A549 (cell line): ENCODE measurements at places on chromosomes 5 and 9. TPM values are rescaled to one million over a fixed set of nuclear protein-coding genes. Genes with fewer than 3 reads are reported as not detected.

The ADGRV1 gene
- polyA plus RNA-seq: 0.17 to 0.70 TPM (median 0.65 TPM) in 3 replicates

The FOXI1 gene
- polyA plus RNA-seq: not detected in 3 replicates

The JAKMIP2 gene
- polyA plus RNA-seq: not detected in 3 replicates

The C7 gene
- polyA plus RNA-seq: not detected in 3 replicates

The MAMDC4 gene
- polyA plus RNA-seq: 7.3 to 9.1 TPM (median 7.6 TPM) in 3 replicates

- DNase-seq: no peak
Measured at GRCh38 chr5:161086461-161086860, 234.4 kb upstream of the ATP10B start.

DNA sequence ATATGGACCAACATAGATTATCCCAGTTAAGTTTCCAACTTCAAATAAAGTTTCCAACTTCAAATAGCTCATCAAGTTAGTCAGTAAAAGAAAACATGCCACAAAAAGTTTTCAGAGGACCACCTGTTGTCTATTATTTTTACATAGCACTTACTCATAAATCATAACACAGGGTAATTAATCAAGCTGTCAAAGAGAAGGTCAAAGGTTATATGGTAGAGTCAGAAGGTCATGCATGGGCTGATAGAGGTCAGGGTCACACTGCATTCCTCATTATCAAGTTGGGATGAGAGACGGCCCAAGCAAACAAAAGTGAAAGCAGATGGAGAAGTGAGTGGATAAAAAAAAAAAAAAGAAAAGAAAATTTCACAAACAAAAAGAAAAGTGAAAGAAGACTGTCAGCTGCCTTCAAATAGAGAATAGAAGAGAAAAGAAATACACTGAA, 145.5 kb upstream of the POU5F2 start:
- no peak for DNase-seq

- DNase-seq: no peak
Measured at GRCh38 chr9:113949571-113950078, 73.5 kb downstream of the ZNF618 start.

DNA sequence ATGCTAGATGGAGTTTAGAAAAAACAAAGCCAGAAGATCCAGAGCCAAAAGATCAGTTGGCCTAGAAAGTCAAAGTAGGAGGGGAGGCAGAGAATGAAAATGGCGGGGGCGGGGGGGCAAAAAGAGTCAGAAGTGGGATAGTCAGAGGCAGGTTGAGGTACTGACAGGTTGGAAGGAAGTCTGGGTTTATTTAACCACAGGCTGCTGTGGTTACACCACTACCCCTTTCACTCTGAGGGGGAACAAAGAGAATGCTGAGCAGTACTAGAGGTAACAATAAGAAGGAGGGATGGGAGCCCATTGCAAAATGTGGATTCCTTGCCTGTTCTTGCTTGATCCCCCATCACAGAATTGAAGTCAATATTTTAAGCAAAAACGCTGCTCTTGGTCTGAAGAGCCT, 111.8 kb downstream of the CAVIN4 start:
- no peak for DNase-seq

- no peak for DNase-seq
Measured at GRCh38 chr9:130390390-130390789, 54.4 kb upstream of the ASS1 start.

DNA sequence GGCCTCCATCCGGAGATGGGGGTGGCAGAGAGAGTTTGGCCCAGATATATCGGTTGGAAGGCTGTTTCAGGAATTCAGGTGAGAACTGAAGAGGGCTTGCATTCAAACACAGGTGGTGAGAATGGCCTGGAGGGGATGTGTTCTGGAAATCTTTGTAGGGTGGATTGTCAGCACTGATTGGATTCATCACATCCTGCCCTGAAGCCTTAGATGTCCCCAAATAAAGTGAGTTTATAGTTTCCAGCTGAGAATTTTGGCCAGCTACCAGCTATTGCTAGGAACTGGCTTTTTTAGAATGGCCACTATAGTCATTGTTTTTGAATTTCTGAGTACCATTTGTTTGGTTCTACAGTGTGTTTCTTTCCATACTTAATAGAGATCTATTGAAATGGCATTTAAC, 46.1 kb upstream of the ANKH start:
- no peak for DNase-seq

GRCh38 chr5:141402553-141403243, at the start of gene PCDHGA9:
PCDHGA9 (plus strand) TSS chr5:141402778; CDS start chr5:141402953, 175 bp downstream.
- no peak for DNase-seq

DNA sequence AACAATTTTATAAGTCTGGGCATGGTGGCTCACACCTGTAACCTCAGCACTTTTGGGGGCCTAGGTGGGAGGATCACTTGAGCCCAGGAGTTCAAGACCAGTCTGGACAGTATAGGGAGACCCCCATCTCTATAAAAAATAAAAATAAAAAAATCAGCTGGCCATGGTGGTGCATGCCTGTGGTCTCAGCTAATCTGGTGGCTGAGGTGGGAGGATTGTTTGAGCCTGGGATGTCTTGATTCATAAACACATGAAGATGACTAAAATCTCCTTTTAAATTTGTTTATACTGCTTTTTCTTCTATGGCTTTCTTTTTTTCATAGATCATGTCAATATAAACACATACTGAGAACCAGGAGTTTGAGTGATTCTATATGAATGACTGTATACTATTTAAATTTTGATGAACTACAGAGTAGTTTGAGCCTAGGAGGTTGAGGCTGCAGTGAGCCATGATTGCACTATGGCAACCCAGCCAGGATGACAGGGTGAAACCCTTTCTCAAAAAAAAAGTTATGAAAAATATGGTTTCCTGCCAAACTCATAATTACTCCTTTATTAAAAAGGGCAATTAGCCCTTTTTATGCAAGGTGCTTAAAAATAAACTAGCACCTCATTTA, 14.2 kb downstream of the RIC1 start:
- DNase-seq: no peak

DNA sequence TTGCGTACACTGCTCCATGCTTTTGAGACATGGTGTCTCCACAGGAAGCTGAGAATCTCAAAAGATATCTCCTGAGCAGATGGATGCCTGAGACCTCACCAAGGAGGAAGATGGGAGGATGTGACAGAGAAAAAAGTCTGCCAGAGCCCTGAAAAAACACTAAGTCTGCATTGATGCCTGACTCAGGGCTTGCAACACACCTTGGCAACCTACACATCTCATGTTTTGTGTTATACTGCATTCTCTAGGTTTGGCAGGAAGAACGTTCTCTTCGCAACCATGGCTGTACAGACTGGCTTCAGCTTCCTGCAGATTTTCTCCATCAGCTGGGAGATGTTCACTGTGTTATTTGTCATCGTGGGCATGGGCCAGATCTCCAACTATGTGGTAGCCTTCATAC, 19.2 kb downstream of the SLC22A4 start:
- no peak for DNase-seq

DNA sequence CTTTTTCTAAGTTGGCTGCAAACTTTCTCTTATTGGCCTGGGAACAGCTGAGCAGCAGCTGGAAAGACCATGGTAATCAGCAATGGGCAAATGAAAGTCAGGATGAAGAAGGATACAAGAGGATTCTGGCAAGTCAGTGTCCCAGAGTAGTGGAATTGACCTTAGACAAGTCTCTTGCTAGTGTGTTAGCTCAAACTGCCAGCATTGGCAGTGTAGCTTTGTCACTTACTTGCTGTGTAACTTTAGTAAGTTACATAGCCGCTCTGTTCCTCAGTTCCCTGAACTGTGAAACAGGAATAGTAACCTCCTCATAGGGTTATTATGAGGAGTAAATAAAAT, 3.6 kb downstream of the ALDH1A1 start:
- DNase-seq: no peak
